ENCODE measurements at places on chromosomes 11 and 22. TPM values are rescaled to one million over a fixed set of nuclear protein-coding genes. Genes with fewer than 3 reads are reported as not detected.

DNA sequence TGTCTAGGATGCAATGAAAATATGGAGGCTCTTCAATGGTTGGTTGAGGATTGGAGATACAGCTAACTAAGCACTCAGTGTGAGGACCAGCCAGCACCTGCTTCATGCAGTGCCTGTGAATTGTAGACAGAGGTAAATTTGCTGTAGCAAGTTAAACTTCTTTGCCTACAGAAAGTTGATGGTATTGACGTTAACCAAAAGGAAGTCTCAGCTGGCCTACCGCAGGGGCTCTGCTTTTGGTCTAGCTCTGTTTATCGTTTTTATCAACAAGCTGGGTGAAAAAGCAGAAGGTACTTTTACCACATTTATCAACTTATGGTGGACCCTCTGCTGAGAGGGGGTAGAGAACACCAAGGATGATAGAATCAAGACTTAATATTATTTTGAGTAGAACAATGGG is 51.6 kb downstream of the GRAMD1B start:
- no peak overlapping the region for H3K27ac ChIP-seq
- peaks cover 18% of the 10 kb centered on the region for H3K4me1 ChIP-seq
- H3K4me3 ChIP-seq = no peak overlapping the region
- DNase-seq = no peak
- no peaks in the 10 kb centered on the region for H3K27me3 ChIP-seq

- no peaks in the 10 kb centered on the region for H3K36me3 ChIP-seq
- H3K4me1 ChIP-seq = no peaks in the 10 kb centered on the region
- no peak overlapping the region for H3K4me3 ChIP-seq
- H3K27ac ChIP-seq = no peak overlapping the region
- no peak for DNase-seq
Observed at GRCh38 chr11:91261513-91261912, 963.1 kb upstream of the FAT3 start.

- H3K27me3 ChIP-seq = no peaks in the 10 kb centered on the region
- no peak for DNase-seq
- H3K36me3 ChIP-seq = no peaks in the 10 kb centered on the region
- no peak overlapping the region for H3K27ac ChIP-seq
- H3K4me3 ChIP-seq = no peak overlapping the region
Observed at GRCh38 chr11:132605825-132606570, 926.3 kb downstream of the OPCML start.

GRCh38 chr11:31797190-31798056 is 13.7 kb downstream of the PAX6 start:
- H3K4me3 ChIP-seq = peak overlapping the region; percentile 22
- no peak overlapping the region for H3K27ac ChIP-seq
- no peaks in the 10 kb centered on the region for H3K36me3 ChIP-seq
- DNase-seq = peak; percentile 90
- peaks cover 73% of the 10 kb centered on the region for H3K27me3 ChIP-seq
- H3K4me1 ChIP-seq = peaks cover 7% of the 10 kb centered on the region

GRCh38 chr11:83540728-83541127 is 254.6 kb upstream of the CCDC90B start:
- no peaks in the 10 kb centered on the region for H3K36me3 ChIP-seq
- H3K27ac ChIP-seq = no peak overlapping the region
- no peaks in the 10 kb centered on the region for H3K27me3 ChIP-seq
- no peak overlapping the region for H3K4me3 ChIP-seq

DNA sequence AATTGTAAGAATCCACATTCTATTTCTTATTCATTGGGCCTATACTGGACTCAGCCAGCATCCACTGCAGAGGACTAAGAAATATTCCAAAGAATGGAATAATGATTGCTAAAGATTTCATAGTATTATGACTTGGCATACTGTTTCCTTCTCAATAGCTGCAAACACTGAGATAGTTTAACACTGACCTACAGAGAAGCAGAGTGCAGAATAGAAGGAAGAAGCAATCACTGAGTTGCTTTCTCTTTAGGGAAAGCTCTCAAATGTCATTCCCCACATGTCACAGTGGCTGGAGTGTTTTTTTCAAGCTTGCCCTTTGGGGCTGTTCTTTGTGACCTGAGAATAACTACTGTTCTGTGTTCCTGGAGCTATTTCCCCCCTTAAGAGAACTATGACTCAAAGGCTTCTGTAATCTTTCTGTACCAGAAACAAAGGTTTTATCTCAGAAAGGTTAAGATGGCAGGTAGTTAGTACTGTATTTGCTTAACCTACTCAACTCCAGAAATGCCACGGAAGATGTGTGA is 243.6 kb upstream of the LUZP2 start:
- H3K27ac ChIP-seq = no peak overlapping the region
- H3K4me1 ChIP-seq = no peaks in the 10 kb centered on the region
- H3K27me3 ChIP-seq = no peaks in the 10 kb centered on the region
- no peaks in the 10 kb centered on the region for H3K36me3 ChIP-seq
- DNase-seq = no peak

DNA sequence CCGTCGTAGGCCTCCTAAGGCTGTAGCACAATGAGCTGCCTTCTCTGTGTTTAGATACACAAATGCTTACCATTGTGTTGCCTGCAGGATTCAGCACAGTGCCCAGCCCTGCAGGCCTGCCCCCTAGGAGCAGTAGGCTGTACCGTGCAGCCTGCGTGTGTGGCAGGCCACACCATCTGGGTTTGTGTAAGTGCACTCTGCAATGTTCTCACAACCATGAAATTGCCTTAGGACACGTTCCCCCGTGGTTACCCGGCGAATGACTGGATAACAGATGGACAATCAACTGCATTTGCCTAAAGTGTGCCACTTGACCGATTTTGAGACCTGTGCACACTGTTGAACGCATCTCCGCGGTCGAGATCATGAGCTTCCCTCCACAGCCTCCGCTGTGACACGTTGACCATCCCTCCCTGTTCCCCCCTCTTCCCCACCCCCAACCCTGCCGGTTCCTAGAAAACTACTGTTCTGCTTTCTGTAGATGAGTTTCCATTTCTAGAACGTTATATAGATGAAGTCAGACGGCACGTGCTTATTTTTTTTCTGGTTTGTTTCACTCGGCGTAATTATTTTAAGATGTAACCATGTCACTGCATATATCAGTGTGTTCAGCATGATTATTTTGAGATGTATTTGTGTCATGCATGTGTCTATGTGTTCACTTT is 22.2 kb upstream of the CTSD start:
- H3K4me3 ChIP-seq = no peak overlapping the region
- no peaks in the 10 kb centered on the region for H3K36me3 ChIP-seq
- peak; percentile 32 for DNase-seq
- H3K27me3 ChIP-seq = peaks cover 18% of the 10 kb centered on the region

DNA sequence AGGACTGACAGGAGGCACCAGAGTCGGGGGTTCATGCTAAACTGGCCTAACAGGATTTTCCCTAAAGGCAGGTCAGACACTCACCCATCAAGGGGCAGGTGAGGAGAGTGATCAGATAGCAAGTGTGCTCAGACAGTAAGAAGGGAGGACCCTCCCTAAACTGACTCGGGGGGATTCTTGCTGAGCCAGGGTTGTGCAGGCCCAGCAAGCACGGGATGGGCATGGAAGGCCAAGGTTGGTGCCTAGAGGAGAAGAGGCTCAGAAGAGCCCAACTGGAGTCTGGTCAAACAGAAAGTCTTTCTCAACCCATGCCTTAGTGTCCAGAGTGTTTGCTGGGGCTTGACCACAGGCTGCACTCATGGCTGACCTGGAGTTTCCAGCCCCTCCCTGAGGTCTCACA is 6.2 kb upstream of the APOL1 start:
- no peak overlapping the region for H3K4me3 ChIP-seq
- DNase-seq = no peak
- no peaks in the 10 kb centered on the region for H3K27me3 ChIP-seq

The PTGDR2 gene
- not detected for total RNA-seq

DNA sequence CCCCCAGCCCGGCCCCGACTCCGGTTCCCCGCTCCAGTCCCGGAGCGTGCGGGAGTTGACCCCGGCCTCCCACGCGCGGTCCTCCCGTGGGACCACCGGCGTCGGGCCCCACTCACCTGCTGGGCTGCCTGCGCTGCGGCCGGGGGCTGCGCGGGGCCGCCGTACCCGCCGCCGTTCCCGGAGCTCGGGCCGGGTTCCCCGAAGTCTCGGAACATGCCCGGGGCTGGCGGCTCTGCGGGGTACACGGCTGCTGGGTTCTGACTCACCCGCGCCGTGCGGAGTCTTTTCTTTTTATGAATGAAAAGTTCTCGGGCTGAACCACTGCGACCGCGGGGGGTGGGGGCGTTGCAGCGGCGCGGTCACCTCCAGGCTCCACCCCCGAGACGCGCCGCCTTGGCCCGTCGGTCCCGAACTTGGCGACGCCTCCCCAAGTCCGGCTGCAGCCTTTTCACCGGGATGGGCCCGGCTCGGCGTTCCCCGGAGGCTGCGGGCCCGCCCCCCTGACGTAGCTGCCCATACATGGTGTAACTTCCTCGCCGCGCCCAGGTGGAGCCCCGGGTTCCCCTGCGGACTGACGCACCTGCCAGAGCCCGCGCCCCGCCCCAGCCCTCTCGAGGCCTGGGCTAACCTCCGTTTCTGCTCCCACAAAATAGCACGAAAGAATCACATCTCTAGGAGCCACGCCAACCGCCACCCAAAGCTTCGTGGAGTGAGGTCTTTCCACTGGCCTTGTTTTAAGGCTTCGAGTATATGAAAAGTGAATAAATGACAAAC is at the start of gene FOSL1:
FOSL1 (minus strand) TSS at position 264 of the 774 bp plus-strand sequence; CDS start at position 215, 49 bp downstream.
- DNase-seq = peak; percentile 98
- H3K4me1 ChIP-seq = peaks cover 63% of the 10 kb centered on the region
- H3K36me3 ChIP-seq = peaks cover 26% of the 10 kb centered on the region

DNA sequence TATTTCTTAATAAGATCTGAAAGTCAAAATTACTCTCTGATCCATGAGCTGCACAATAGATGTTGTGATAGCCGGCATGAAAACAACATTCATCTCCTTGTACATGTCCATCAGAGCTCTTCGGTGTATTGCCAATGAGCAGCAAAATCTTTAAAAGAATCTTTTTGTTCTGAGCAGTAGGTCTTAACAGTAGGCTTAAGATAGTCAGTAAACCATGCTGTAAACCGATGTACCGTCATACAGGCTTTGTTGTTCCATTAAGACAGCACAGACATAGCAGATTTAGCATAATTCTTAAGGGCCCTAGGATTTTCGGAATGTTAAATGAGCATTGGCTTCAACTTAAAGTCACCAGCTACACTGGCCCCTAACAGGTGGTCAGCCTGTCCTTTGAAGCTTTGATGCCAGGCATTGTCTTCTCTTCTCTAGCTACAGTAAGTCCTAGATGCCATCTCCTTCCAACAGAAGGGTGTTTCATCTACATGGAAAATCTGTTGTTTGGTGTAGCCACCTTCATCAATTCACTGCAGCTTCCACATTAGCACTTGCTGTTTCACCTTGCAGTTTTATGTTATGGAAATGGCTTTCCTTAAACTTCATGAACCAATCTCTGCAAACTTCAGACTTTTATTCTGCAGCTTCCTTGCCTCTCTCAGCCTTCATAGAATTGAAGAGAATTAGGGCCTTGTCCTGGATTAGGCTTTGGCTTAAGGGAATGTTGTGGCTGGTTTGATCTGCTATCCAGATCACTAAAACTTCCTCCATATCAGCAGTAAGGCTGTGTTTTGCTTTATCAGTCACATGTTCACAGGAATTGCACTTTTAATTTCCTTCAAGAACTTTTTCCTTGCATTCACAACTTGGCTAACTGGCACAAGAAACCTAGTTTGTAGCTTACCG is 28.4 kb downstream of the RRP8 start:
- H3K4me1 ChIP-seq = peaks cover 18% of the 10 kb centered on the region
- no peaks in the 10 kb centered on the region for H3K36me3 ChIP-seq
- no peak for DNase-seq
- H3K27me3 ChIP-seq = no peaks in the 10 kb centered on the region

The MICAL2 gene
- total RNA-seq = 109 TPM

- no peak overlapping the region for H3K4me3 ChIP-seq
- peak; percentile 99 for DNase-seq
- peaks cover under 1% of the 10 kb centered on the region for H3K4me1 ChIP-seq
- no peak overlapping the region for H3K27ac ChIP-seq
Observed at GRCh38 chr11:1564535-1565172, 7.4 kb downstream of the DUSP8 start.

DNA sequence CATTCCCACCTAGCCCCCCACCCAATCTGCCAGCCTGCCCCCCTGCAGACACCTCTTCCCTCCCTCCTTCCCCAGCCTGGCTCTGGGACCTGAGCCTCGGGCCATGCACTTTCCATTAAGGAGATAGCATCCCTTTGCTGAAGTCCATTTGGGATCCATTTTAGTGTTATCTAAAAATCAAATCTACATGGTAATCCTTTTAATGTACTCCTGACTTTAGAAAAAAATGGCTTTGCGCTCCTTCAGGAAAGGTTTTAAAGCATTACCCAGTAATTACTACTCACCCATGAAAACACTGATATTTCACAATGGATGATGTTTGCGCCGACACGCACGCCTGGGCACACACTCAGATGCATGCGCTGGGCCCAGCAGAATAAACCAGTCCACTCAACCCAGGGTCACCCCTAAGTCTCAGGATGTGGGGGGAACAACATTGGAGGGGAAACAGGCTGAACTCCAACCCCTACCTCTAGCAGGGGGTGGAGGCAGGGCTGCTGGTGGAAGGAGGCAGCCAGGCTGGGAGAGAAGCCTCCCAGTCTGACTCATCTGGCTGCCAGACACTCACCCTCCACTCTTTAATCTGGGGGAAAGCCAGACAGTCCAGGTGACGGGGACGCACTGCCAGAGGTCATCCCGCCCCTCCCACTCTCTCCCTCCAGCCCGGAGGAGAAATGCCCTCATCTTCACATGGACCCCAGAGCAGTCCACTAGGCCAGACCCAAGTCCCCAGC is 29.8 kb downstream of the LMO1 start:
- H3K27ac ChIP-seq = no peak overlapping the region
- no peak overlapping the region for H3K4me3 ChIP-seq
- H3K36me3 ChIP-seq = no peaks in the 10 kb centered on the region
- peak; percentile 92 for DNase-seq

DNA sequence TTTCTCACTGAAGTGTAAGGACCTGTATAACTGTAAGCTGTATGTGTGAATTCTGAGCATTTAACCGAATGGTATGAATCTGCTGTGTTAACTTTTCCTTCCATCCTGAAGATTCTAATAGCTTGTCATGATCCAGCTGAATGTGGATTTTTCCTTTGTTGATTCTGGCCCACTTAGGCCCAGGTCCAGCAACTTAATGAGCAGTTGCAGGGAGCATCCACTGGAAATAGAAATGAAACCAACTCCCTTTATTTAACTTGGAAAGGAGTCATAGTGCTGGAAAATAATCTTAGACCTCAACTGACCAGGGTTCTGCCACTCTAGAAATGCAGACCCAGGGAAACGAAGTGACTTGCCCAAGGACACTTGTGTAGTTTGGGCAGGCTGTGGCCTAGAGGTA is 142.3 kb upstream of the MTNR1B start:
- no peak overlapping the region for H3K4me3 ChIP-seq
- DNase-seq = no peak
- no peak overlapping the region for H3K27ac ChIP-seq
- no peaks in the 10 kb centered on the region for H3K4me1 ChIP-seq
- no peaks in the 10 kb centered on the region for H3K27me3 ChIP-seq
- H3K36me3 ChIP-seq = no peaks in the 10 kb centered on the region

DNA sequence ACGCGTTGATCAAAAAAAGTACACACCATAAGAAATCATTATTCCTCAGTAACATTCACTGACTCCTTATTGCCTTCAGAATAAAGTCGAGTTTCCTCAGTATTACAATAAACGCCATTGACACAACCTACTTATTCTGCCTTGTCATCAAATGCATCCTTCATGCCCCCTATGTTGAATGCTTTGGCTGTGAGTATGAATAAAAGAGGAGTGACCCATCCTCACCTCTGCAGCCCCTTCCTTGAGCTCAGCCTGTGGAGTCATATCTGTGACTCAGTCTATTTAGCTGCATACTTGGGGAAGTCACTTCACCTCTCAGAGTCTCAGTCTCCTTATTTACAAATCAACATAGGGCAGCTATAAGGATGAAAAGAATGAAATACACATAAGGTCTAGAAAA is 65.1 kb downstream of the USP35 start:
- no peaks in the 10 kb centered on the region for H3K36me3 ChIP-seq
- H3K27me3 ChIP-seq = no peaks in the 10 kb centered on the region
- H3K4me1 ChIP-seq = peaks cover 25% of the 10 kb centered on the region
- H3K27ac ChIP-seq = no peak overlapping the region

All from osteoblast (primary cell).